Brain microvascular endothelial cell (primary cell): ENCODE measurements at places on chromosomes 6 and 20.

DNA sequence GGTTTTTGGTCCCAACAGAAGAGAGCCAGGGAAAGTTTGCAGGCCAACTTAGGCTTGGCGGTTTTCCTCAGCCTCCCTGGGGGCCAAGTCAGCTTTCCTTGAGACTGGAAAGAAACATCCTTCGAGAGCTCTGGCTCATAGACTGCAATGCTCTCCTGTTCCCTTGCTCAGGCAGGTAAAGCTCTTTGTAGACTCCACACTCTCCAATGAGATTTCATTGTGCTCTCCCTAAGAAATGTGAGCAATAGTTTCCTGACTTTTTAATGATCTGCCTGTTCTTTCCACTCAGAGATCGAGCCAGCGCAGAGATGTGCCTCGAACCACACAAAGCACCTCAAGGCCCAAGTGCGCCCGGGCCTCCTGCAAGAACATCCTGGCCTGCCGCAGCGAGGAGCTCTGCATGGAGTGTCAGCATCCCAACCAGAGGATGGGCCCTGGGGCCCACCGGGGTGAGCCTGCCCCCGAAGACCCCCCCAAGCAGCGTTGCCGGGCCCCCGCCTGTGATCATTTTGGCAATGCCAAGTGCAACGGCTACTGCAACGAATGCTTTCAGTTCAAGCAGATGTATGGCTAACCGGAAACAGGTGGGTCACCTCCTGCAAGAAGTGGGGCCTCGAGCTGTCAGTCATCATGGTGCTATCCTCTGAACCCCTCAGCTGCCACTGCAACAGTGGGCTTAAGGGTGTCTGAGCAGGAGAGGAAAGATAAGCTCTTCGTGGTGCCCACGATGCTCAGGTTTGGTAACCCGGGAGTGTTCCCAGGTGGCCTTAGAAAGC lies 13.9 kb downstream of the TNFAIP3 start:
- DNase-seq, result no peak

- no peak for DNase-seq
Measured at GRCh38 chr20:44314870-44315269, 3.9 kb upstream of the FITM2 start.

DNA sequence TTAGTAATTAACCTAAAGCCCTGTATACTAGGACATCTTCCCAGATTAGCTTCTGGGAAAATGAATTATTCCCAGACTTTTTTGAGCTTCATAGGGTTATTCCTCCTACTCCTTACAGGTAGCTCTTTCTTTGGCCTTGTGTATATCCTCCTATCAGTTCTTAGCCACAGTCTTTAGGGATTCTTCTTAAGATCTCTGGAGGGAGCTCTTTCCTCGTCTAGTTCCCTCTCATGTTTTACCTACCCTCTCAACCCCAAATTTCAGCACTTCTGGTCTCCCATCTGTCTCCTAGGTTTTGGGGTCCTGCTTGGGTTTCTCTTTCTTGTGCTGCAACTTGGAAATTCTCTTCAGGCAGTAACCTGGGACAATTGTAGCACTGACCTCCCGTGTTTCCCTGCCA lies 46.4 kb upstream of the SLC35B3 start:
- DNase-seq, result no peak

GRCh38 chr20:12641619-12642018 lies 367.2 kb upstream of the SPTLC3 start:
- no peak for DNase-seq

GRCh38 chr6:5164092-5164491 lies 79.0 kb downstream of the PPP1R3G start:
- DNase-seq, result no peak
